ENCODE measurements at places on chromosomes 5 and 9.

DNA sequence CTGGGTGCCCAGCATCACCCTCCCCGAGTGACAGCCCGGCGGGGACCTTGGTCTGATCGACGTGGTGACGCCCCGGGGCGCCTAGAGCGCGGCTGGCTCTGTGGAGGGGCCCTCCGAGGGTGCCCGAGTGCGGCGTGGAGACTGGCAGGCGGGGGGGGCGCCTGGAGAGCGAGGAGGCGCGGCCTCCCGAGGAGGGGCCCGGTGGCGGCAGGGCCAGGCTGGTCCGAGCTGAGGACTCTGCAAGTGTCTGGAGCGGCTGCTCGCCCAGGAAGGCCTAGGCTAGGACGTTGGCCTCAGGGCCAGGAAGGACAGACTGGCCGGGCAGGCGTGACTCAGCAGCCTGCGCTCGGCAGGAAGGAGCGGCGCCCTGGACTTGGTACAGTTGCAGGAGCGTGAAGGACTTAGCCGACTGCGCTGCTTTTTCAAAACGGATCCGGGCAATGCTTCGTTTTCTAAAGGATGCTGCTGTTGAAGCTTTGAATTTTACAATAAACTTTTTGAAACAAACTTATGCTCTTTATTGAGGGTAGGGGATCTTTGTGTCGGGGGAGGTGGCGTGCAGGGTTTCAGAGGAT is 1.3 kb downstream of the GADD45G start:
- no peak for DNase-seq

DNA sequence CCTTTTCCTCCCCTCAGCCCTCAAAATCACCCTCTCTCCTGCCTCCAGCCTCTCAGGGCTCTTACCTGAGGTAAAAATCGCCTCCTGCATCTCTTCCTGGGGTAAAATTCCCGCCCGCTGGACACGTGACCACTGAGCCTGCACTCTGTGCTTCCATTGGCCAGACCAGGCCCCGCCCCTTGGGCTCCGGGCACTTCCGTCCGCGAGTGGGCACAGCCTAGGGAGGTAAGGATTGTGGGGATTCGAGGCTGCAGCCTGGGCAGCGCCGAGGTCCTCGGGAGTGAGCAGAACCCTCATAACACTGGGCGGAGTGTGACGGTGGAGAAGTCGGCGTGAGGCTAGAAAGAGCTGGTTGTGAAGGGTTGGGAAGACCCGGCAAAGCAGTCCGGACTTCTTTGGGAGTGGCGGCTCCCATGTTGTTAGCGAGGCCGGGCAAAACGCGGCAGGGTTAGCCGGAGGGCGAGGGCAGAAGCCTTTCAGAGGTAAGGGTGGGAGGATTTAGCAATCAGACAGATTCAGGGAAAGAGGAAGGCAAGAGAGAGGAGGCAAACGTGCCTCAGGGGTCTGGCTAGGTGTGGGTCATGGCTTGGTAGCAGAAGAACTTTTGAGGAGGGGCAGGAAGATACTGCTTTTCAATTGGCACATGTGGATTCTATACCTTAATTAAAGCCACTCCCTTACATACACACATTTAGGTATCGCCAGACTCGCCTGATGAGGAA is at the start of gene SHOC1:
Gene SHOC1 (minus strand): TSS at position 103 of the 722 bp plus-strand sequence. CDS start 3,519 bp downstream, outside the sequence.
- no peak for DNase-seq

- DNase-seq = no peak
Observed at GRCh38 chr5:24208686-24209106, 436.1 kb downstream of the CDH10 start.

GRCh38 chr9:532707-533106 is 308.8 kb upstream of the DMRT1 start:
- no peak for DNase-seq

DNA sequence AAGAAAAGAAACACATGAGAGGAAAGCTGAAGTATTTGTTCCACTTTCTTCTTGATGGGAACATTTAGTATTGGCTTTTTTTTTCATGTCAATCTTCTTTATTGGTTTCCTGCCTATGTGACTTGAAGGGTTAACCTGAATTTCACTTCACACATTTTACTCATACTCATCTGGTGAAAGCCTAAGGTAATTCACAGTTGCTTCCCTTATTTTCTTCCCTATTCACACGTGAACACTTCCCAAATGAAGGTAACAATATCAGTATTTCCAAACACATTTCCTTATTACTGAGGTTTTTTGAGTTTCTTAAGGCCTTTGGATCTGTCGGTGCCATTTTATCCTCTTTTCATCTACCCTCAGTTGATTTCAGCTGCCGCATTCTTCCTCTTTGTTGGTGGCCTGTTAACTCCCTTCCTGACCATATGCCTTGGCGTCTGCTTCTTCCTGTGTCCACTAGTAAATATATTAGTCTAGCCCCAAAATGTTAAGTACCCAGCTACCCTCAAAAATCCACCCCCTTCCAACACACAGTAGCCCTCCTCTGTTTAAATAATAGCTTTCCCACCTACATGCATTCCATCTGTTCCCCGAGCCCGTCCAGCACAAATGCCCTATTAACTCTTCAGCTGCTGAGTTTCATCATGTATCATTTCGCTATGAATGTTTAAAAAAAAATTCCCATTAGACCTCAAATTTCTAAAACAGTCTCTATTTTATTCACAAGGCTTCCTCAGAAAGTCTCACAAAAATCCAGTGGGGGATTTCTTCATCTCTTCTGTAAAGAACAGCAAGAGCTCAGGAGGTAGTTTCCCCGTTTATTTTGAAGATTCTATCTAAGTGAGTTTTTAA is 97.3 kb downstream of the USP20 start:
- DNase-seq = no peak

- no peak for DNase-seq
Observed at GRCh38 chr5:142792012-142792864, 22.1 kb downstream of the ARHGAP26 start.

DNA sequence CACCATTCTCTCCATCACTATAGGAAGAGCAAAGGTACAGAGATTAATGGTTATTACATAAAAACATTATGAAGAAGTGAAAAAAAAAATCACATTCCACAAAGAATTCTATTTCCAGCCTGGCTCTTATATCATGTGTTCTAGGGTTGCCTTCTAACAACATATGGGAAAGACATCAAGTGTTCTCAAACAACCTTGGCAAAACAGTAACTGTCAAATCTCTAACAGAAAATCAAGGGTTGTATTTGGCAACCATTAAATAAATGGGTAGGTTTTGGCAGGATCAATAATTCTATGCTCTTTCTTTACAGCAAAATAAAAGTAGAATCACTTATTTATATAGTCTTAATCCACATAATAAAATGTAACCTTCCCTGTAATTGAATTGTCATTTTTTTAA is 728.9 kb downstream of the MAT2B start:
- DNase-seq = no peak

DNA sequence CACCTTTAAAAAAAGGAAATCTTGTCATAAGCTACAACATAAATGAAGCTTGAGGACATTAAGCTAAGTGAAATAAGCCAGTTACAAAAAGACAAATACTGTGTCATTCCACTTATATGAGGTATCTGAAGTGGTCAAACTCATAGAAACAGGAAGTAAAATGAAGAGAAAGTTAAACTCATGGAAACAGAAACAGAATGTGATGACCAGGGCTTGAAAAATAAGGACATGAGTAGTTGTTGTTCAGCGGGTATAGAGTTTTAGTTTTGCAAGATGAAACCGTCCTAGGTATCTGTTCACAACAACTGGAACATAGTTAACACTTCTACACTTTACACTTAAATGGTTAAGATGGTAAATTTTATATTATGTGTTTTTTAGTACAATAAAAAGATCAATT is 47.8 kb upstream of the SLC1A3 start:
- no peak for DNase-seq

- no peak for DNase-seq
Observed at GRCh38 chr9:83119873-83120272, 56.9 kb upstream of the RASEF start.

GRCh38 chr9:129648764-129649115 is 6.8 kb upstream of the ASB6 start:
- no peak for DNase-seq

- no peak for DNase-seq
Observed at GRCh38 chr5:138972230-138972629, 97.1 kb upstream of the LRRTM2 start.

Measured in stimulated activated CD8-positive, alpha-beta memory T cell treated with anti-CD3 and anti-CD28 coated beads, Interleukin-2, amount 100 ng/mL, for 48 hours (primary cell).